ENCODE measurements at places on chromosomes 7 and 10. TPM values are rescaled to one million over a fixed set of nuclear protein-coding genes. Genes with fewer than 3 reads are reported as not detected.

GRCh38 chr10:72702868-72703581 is 11.1 kb downstream of the MCU start:
- DNase-seq: no peak

GRCh38 chr7:156470399-156471320 is 169.9 kb upstream of the RNF32 start:
- DNase-seq: no peak

DNA sequence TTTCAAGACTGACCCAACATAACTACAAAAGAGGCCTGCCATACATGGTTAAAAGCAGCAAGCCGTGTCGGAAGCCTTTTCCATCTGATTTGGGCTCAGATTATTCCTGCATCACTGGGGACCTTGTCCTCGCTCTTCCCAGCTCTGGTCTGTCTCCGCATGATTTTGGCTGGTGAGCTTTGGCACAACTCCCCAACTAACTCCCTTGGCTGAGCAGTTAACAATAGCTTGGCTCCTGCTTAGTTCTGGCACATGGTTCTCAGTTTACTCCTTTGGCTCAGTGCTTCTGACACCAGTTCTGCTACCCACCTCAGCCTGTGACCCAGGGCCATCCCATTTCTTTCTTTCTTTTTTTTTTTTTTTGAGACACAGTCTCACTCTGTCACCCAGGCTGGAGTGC is 17.0 kb downstream of the AGK start:
- DNase-seq: no peak

DNA sequence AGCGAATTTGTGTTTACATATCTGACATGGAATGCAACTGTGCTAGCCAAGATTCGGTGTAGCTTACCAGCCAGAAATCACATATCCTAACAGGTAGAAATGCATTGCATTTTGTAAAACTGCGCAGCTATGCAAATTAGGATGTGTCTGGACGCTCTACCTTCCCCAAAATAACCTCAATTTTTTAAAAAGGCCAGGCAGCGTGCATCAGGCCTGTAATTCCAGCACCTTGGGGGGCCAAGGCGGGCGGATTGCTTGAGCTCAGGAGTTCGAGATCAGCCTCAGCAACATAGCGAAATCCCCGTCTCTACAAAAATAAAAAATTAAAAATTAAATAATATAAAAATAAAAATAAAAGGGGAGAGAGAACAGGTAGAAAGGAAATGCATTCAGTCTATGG is 305.0 kb downstream of the TYW1 start:
- DNase-seq: no peak

- no peak for DNase-seq
Observed at GRCh38 chr7:18414885-18415284, 80.7 kb upstream of the HDAC9 start.

GRCh38 chr7:105267244-105267643 is 121.5 kb downstream of the SRPK2 start:
- no peak for DNase-seq

DNA sequence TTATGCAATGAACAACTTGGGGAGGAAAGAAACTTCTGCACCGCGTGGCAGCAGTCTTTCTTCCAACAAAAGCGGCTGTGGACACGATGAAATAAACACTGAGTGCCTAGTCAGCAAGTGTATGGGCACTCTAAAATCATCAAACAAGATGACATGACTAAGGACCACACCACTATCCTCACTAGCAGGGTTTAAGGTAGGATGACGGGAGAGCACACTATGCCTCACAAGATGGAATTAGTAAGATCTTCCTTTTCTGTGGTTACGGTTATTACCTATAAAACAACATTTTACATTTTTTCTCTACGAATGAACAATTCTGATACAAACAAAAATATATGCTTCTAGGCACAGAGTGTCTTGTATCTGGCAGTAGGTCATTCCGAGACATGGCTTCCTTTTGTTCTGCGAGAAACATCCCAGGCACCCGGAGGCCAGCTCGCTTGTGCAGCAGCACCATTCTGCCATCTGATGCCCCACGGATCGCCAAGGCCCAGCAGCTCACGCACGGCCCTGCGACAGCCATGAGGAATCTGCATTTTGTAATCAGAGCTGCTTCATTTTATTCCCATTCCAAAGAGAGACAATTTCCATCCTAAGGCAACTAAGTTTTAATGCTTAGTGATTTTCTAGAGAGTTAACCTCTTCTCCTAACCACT is 54.1 kb upstream of the NCAPG2 start:
- no peak for DNase-seq

DNA sequence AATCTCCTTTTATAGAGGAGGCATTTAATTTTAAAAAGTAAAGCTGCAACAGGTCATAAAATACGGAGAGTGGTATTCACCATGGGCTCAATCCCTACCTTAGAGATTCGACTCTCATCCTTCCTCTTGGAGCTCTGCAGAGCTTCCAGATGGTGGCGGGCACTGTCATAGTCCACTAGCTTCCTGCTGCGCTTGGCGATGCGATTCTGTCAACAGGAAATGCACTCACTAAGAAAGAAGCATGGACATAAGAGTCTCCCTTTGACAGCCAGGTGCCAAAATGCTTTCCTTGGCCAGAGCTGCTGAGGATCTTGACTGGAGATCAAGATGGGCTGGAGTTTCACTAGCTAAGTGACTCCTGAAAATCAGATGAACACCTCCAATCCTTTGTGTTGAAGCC is 154.4 kb downstream of the AMPH start:
- DNase-seq: no peak

- no peak for DNase-seq
Observed at GRCh38 chr10:114499630-114500190, 95.4 kb upstream of the AFAP1L2 start.

DNA sequence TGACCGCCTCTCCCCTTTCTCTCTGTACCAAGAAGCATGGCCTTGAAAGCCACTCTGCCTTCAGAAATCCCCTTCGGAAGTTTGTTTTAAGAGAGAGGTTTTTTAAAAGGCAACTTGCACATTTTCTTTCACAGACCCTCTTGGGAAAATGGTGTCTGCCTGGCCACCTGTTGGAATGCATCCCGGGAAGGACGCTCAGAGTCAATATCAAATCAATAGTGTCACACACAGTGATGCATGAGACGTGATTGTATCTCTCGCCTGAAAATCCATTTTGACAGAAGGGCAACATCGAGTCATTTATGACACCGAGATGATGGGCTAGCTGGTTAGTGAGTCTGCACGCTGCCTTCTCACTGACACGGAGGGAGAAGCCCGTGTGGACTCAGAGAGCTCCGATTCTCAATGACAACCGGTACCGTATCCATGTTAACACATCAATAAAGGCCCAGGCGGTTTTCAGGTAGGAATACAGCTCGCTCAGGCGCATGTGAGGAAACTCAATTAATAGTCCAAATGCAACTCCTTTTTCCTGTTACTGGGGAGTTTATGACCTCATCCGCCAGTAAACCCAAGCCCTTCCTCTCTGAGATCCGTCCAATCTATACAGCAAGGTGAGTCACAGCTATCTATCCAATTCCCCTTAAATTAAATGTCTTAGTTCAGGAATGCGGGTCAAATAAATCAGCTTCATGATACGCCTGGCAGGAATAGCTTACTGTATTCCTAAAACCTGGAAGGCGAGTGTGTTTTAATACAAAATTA is 621.5 kb upstream of the MKI67 start:
- no peak for DNase-seq

- DNase-seq: no peak
Observed at GRCh38 chr7:73382934-73383503, 50.6 kb upstream of the FZD9 start.

DNA sequence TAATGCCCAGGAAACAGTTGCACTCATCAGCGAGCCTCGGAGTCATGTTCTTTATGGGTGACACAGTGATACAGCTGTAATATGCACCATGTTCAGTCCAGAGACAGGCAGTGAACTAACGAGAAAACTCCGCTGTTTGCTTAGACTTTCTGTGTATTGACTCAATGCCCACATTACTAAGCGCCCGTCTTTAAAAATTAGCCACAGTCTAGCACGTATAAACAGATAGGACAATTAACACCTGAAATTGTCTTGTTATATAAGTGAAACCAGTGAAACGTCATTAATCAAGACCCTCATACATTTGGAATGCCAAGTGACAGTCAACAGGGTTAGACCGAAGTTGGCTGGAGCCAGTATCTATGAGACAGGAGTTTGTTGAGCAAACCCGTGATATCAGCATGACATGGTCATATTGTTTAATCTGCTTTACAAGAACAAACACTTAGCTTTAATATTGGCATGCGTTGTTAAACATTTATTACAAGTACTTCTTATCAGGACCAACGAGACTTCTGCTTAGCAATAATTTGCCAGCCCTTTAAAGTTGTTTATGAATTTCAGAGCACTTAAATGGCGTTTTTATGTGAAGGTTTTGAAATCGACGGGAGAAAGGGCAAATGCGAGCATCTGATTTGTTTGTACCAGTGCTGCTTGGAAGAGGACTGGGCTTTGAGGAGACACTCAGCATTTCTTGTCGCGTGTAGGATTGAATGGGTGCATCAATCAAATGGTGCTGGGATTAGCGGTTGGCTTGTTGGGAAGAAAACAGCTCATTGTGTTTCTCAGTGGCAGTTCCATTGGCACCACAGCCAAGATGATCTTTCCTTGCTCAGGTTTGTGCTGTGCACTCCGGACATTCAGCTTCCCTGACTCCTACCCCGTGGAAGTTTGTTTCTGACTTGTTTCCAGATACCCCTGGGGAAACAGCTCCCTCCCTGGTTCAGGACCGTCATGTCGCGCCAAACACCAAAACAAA is 56.3 kb downstream of the CAMK1D start:
- no peak for DNase-seq

GRCh38 chr10:123996302-123996701 is 97.1 kb downstream of the CHST15 start:
- no peak for DNase-seq

GRCh38 chr10:131141645-131142516 is 169.6 kb downstream of the TCERG1L start:
- no peak for DNase-seq

DNA sequence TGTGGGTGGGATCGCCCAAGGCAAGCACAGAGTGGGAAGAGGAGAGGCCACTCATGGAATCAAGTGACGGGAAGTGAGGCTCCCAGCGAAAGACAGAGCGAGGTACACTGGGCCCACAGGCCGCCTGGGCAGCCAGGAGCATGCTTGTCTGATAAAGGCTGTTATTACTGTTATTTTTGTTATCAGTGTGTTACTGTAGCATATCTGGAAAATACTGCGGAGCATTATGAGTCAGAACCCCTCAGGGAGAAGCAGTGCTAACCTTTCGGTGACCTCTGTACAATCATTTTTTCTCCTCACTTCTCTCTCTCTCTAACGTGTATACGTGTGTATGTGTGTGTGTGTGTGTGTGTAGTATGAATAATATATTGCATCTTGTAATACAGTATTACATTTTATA is 3.8 kb upstream of the TCERG1L start:
- DNase-seq: no peak

DNA sequence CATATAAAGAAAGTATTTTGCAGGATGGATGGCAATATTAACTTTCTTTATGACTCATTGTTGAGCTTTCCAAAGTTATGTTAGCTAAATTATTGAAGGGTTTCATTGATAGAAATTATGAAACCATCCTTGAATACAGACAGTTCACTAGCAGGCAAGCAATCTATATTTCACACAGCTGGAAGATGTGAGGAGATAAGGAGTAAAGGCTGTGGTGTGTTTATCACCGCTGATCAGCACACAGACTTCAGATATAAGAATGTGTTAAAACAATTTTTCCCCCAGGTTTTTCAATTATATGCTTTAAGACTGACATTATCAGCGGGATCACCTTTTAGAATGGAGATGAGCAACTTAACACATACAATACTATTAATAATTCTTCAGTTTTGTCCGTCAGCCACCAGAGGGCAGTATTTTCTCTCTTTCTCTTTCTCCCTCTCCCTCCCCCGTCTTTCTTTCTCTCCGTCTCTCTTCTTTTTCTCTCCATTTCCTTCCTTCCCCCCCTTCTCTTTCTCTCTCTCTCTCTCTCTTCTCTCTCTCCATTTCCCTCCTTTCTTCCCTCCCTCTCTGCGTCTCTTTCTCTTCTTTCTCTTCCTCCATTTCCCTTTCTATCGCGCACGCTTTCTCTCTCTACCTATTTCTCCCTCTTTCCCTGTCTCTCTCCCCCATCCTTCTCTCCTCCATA is 62.9 kb upstream of the FAM171A1 start:
- no peak for DNase-seq

GRCh38 chr7:48259463-48260280 is 88.4 kb downstream of the ABCA13 start:
- DNase-seq: no peak

GRCh38 chr7:52091996-52092395 is 775.4 kb upstream of the COBL start:
- no peak for DNase-seq

- no peak for DNase-seq
Observed at GRCh38 chr7:147478796-147479195, 1111.8 kb upstream of the C7orf33 start.

DNA sequence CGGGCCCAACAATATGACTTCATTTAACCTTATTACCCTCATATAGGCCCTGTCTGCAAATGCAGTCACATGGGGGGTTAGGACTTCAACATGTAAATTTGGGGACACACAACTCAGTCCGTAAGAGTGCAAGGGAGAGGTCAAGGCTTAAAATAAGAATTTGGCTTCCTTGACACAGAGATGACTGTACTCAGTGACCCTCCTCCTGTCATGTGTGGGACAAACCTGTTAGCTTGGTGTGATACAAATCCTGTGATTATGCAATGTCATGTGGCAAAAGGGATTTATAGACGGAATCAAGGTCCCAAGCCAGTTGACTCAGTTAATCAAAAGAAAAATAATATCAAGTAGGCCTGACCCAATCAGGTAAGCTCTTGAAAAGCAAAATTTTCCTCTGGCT is 25.9 kb upstream of the GTPBP4 start:
- DNase-seq: no peak

The CHST12 gene
- polyA plus RNA-seq: 4.5 TPM

The LIPM gene
- not detected for polyA plus RNA-seq

The GDF2 gene
- 20.5 TPM for polyA plus RNA-seq

The ECHDC3 gene
- polyA plus RNA-seq: 96.3 TPM

The PLEKHA1 gene
- 29.2 TPM for polyA plus RNA-seq

The TBX20 gene
- 0.21 TPM for polyA plus RNA-seq

The AKR1C3 gene
- polyA plus RNA-seq: 142 TPM

The AVPI1 gene
- polyA plus RNA-seq: 16.0 TPM

The TMEM213 gene
- not detected for polyA plus RNA-seq

The AGAP4 gene
- polyA plus RNA-seq: 5.3 TPM

The ADAMTS14 gene
- polyA plus RNA-seq: 0.14 TPM

The CTTNBP2 gene
- polyA plus RNA-seq: 1.5 TPM

The DPP6 gene
- polyA plus RNA-seq: not detected

The FLNC gene
- 0.37 TPM for polyA plus RNA-seq
